ENCODE measurements at places on chromosomes 12 and 14.

DNA sequence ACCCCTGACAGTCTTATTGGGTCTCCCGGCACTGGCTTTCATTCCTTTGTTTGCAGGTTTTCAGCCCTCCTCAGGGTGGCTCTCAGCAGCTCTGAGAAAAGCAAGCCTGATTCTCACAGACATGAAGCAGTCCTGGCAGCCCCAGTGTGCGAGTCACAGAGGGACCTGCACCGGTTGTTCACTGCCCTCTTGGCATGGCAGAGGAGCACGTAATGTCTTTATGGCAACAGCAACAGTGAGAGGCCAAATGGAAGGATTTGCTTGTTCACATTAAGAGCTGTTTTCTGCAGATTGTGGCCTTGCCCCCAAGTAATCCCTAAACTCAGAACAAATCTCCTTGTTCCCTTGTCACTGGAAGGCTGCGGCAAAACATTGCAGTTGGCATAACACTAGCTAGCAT is 3.4 kb downstream of the KCNA5 start:
- no peak for DNase-seq

DNA sequence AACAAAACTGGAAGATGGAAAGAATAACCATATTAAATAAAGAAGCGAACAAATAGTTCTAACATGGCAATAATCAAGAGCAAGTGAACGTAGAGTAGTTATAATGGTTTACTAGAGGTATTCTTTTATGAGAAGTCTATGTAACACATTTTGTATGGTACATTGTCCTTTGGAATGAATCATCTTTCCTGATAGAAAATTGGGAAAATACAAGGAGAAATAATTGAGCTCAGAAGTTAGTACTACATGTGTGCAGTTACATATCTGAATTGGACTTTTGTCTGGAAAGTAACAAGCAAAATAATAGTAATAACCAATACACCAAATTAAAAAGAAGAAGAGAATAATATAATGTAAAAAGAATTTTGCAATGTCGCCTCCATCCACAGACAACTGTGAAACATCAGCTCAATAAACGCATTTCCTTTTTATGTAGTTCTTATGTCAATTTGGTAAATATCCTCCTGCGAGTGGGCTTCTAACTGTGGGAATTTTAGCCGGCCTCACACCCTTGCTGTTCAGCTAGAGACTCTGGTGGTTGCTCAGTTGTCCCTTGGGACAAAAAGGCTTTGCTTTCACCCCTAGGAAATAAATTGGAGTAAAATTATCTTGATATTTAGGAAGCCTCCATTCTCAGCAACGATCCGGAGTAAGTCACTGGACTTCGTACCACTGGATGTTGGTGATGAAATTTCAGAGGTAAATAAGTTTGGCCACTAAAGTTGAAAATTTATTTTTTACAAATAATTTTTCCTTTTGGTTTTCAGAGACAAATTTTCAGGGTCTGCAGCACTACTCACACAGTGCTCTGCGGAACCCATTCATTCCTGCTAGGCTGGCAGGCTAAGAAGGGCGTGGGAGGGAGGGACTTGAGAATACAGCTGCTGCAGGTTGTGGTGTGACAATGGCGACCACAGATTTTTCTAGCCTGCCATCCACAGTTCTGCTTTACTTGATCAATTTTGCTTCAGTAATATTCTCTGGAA is 1.1 kb upstream of the TUBA1A start:
- no peak for DNase-seq

DNA sequence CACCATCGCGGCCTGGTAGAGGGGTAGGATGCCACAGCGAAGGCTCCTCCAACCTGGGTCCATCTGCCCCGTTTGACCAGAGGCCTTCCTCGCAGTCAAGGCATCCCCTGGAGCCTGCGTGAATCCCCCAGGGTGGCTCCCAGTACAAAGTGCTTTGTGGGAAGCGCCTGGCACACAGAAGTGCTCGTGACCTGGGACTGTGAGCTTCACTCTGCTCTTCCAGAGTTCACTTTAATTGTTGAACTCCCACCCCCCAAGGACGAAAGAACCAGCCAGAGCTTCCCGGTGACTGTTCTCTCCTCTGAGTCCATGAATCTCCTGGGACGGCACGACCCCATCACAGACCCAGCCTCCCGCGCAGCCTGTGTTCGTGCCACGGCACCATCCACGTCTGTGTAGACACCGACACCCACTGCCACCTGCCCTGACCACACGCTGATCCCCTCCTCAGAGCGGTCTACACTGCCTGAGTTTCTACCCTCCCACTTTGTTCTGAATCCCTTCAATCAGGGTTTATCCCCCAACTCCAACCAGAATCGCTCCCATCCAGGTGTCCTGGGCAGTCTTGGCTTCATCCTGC is 15.9 kb downstream of the P2RX2 start:
- DNase-seq: no peak

DNA sequence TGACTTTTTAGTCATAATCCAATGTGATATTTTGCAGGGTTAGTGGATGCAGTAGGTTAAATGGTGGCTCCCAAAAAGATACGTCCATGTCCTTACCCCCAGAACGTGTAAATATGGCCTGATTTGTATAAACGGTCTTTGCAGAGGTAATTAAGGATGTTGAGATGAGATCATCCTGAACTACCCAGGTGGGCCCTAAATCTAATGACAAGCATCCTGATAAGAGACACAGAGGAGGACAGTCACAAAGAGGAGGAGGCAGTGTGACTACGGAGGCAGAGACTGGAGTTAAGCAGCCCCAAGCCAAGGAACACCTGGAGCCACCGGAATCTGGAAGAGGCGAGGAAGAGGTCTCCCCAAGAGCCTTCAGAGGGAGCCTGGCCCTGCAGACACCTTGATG is 293.4 kb downstream of the ZFP36L1 start:
- DNase-seq: no peak

DNA sequence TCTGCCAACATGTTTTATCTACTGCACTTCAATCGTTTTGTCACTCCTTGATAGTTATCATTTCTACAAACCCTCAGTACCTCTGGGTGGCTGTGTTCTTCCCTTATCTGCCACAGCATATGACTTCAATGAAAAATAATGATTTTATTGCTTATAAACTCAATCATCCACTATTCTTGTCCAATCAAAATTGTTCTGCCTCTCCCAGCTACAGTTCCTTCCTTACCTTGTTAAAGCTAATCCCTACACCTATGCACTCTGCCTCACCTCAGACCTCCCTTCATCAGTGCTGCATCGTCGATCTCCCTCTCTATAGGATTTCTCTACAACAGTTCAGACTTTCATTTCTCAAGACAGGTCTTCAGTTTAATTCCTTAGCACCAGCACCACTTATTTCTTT is 58.8 kb downstream of the ERGIC2 start:
- DNase-seq: no peak

GRCh38 chr12:111788178-111788654 is 21.5 kb downstream of the ALDH2 start:
- no peak for DNase-seq

- DNase-seq: no peak
Observed at GRCh38 chr12:1360441-1361210, 233.8 kb downstream of the FBXL14 start.

- no peak for DNase-seq
Observed at GRCh38 chr14:98375566-98375965, 896.4 kb downstream of the BCL11B start.

DNA sequence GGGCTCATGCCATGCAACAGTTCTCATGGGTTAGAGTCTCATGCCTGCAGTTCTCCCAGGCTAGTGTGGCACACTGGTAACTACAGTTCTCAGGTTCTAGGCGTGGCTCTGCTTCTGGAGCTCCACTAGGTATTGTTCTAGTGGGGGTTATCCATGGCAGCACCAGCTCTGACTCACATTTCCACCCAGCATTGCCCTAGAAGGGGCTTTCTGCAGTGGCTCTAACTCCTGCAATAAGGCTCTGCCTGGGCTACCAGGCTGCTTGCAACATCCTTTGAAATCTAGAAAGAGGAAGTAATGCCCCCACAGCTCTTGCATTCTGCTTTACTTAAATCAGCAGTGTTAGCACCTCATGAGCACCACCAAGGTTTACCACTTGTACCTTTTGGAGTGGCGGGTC is 220.3 kb upstream of the ARID2 start:
- no peak for DNase-seq

- DNase-seq: no peak
Observed at GRCh38 chr12:81150382-81150781, 72.5 kb downstream of the ACSS3 start.

- DNase-seq: no peak
Observed at GRCh38 chr12:93387780-93388179, 10.1 kb downstream of the NUDT4 start.

DNA sequence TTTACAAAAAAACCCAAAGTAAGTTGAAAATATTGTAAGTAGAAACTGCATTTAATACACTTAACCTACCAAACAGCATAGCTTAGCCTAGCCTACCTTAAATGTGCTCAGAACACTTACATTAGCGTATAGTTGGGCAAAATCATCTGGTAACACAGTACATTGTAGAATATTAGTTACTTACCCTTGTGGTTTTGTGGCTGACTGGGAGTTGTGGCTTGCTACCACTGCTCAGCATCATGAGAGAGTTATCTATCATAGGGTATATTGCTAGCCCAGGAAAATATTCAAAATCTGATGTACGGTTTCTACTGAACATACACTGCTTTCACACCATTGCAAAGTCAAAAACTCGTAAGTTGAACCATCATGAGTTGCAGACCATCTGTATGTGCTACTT is 141.7 kb upstream of the GARIN6 start:
- no peak for DNase-seq

DNA sequence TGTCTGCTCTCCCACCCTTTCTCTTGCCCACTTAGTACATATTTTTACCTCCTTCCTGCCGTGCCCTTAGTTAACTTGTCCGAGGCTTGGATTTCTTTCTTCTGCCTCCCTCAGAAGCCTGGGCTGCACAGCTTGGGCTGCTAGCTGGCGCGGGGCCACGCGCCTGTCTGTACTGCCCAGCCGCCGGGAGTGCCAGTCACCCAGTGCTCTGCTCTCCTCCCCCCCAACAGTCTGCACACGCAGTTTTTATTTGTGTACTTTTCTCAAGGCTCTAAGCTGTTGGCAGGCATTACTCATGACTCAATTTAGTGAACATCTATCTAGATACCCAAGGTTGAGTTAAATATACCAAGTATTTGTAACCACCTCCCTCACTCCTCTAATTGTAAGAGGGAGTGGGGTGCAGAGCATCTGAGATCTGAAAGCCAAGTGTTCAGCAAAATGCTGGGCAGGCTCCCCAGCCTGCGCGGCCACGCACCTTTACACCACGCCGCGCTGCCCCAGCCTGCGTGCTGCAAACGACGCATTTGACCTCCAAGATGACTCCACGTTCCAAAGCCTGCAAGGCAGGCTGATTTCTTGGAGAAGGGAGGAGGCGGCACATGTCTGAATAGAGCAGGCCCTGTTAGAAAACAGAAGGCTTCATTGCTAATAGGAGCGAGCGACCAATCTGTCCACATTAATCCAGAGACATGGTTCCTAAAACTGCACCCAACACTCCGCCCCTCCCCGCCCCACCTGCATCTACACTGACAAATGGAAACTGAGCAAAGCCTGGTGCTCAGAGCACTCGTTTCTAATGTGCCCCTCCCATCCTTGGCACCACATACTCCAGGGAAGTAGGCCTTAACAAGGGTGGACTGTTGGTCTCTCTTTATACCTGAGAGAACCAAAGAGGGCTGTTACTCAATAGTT is 18.2 kb upstream of the CACNA2D4 start:
- DNase-seq: no peak

DNA sequence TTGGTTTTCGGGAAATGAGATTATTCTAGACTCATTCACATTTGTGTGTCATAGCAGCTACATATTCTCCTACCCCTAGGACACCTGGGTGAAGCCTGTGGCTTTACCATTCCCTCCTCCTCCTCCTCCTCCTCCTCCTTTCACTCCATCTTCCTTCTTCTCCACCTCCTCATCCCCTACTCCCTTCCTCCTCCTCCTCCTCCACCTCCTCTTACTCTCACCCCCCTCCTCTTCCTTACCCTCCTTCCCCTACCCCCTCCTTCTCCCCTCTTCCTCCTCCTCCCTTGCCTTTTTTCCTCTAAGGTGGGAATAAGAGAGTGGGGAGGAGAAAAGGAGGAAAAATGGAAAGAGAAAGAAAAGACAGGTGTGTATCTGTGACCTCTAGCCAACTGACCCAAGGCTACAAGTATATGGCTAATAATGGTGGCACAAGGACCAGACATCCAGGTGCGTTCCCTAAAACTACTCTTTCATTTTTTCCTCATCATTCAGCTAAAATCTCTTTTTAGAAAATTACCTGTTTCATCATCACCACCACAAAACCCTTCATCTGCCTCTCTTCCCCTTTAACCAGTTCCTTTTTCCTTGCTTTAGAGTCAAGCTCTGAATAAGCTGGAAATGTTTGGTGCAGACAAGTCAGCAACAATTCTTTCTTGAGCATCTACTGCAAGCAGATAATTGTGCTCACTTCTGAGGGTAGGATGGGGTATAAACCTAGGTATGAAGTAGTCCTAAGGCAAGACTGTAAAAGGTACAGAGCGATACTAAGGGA is 149.8 kb upstream of the FOXN3 start:
- DNase-seq: no peak

GRCh38 chr14:80491650-80492049 is 280.3 kb upstream of the DIO2 start:
- no peak for DNase-seq

DNA sequence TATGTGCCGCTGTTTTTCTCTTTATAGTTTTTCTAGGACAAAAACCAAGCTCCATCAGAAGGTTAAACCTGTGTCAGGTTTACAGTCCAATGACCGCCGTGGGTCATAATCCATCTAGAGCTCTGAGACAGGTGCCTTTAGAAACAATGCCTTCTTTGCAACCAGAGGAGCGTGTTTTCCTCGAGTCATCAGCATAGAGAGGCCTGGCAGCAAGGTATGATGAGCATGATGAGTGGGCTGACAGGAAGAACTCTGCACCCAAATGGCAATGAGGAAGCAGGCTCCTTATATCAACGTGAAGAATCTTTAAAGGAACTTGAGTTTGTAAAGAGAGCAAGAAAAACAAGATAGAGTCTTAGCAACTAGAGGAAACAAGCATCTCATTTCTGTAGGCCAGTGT is 60.5 kb upstream of the NUDT4 start:
- no peak for DNase-seq

DNA sequence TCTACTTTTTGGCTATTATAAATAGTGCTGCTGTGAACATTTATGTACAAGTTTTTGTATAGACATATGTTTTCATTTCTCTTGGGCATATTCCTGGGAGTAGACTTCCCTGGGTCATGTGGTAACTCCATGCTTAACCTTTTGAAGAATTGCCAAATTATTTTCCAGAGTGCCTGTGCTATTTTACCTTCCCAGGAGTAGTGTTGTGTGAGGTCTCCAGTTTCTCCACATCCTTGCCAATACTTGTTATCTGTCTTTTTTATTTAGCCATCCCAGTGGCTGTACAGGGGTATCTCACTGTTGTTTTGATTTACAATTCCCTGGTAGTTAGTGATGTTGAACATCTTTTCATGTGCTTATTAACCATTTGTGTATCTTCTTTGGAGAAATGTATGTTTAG is 18.9 kb downstream of the UBE3B start:
- no peak for DNase-seq

DNA sequence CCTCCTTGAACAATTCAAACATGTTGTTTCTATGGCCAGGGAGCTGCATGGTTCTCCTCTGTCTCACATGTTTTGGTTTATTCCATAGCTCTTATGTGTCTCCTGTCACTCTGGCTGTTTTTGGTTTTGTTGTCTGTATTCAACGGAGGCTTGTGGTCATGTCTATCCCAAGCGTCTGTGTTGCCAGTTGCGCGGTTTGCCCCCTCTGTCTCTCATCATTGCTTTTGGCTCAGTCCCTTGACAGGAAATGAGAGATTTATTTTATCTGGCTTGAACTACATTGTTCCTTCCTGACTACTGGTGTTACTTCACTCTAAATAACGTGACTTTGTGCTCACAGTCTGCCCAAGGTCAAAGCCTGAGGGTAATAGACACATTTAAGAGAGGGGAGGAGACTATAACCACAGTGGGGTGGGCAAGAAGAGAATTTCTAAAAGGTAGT is 96.4 kb upstream of the SOX5 start:
- DNase-seq: no peak
